Stimulated activated naive CD4-positive, alpha-beta T cell treated with Interleukin-2 at 50 U/mL for 16 hours (primary cell): ENCODE measurements at places on chromosomes 16 and 17.

DNA sequence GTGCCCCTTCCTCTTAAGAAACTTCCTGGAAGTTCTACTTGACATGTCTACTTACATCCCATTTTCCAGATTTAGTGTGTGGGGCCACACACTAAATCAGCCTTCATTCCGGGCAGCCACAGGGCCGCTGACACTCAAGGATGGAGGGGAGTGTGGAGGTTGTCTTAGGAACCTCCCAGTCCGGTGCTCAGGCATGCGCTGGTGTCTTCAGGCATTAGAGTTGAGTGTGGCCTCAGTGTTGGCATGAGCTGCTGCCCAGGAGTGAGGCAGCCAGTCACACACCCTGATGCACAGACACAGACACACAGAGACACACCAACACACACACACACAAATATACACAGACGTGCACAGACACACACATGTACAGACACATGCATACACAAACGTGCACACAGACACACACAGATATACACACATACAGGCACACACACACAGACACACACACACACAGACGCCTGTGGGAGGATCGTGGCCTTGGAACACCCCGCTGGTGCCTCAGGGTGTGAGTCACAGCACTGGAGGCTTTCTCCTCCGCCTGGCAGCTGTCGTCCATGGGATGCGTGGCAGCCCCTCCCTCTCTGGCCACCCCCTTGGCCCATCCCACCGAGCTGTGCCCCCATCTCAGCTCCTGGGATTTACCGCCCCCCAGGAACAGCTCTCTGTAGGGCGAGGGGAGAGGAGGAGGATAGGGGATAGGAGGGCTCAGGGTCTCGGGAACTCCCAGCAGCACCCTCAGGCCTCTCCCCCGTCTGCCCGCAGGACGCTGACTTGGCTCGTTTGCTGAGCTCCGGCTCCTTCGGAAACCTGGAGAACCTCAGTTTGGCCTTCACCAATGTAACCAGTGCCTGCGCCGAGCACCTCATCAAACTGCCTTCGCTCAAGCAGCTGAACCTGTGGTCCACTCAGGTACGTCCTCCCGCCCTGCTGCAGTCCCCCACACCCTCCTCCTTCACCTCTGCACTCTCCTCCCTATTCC, 75.6 kb upstream of the PLCG2 start:
- DNase-seq: no peak

DNA sequence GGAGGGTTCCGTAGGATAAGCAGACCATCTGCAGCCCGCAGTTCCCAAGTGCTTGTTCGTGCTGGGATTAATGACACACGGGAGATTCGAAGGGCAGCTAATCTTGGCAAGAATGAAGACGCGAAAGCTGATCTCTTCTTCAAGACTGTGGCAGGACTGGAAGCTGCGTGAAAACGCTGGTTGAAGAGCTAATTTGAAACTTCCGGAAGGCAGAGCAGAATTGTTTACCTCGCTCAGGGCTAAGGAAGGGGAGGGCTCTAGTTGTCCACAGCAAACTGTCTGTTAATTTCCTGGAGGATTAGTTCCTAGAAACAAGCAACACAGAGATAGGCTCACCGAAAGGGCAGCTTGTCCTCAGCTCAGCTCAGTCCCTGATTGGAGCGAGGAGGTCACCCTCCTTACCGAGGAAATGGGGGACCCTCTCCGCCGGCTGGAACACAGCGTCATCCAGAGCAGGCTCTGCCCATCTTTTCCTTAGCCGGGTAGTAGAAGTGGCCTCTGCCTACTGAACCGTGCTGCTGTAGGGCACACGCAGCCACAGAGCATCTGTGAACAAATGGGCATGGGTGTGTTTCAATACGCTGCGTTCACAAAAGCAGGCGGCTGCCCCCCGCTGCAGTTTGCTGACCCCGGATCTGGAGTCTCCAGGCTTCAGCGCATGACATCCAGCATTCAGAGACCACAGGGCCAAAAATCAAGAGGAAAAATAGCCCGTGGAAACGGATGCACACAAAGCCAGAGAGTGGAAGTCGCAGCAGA, 16.7 kb upstream of the BAIAP2 start:
- DNase-seq: no peak

GRCh38 chr16:48335961-48336360, 49.3 kb downstream of the SIAH1 start:
- no peak for DNase-seq

- no peak for DNase-seq
Observed at GRCh38 chr17:67312265-67312664, 54.1 kb downstream of the PSMD12 start.

- no peak for DNase-seq
Observed at GRCh38 chr16:50323335-50324011, 45.3 kb downstream of the BRD7 start.

DNA sequence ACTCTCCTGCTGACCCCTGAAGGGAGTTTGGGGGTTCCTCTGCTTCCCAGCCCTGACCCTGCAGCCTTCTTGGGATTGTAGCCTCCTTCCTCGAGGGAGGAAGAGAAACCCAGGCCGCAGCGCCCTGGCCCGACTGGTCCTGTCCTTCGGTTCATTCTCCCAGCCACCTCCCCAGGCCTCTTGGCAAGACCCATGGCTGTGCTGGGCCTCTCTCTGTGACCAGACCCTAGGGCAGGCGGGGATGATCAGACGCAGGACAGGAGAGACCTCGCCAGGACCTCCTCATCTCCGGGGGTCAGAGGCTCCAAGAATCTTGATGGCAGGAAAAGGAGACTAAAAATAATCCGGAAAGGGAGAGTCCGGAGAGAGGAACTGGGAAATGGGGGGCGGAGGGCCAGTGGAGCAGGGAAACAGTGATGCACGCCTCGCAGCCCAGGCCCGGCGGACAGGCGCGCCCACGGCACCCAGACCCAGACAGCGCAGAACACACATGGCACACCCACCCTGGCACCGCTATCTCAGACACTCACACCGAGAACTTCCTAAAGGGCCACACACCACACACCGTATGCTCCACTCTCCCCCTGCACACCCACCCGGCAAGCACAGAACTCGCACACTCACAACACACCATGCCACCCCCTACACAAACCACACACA, 1.2 kb downstream of the ARHGEF15 start:
- no peak for DNase-seq

DNA sequence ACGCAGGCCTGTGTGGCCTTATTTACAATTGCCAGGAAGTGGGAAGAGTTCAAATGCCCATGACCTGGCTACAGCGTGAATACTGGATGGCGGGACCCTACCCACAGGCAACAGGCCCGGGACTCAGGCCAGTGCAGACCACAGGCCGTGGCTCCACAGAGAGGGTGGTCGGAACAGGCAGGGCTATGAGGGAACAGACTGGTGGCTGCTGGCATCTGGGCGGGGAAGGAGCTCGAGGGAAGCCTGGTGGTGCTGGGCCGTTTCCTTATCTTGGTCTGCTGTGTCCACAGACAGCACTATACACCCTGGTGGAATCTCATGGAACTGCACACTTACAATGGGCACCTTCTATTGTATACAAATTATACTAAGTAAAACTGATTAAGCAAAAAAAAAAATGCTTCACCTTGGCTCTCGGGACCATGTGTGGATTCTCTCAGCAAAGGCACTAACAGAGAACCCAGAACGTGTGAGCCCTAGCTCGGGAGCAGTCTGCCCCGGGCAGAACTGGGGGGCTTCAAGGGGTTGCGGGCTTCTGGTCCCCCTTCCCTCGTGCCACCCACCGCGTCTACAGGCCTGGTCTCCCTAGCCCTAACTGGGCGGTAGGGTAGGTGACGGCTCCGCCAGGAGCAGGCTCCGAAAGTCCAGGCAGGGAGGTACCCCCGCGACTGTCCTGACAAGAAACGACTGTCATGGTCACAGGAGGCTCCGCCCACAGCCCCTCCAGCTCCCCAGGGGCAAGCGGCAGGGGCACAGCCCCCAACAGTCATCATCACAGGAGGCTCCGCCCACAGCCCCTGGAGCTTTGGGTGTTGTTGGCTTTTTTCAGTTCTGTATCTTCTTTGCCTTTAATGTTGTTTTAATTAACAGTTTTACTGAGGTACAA, 21.8 kb downstream of the CEP131 start:
- no peak for DNase-seq

DNA sequence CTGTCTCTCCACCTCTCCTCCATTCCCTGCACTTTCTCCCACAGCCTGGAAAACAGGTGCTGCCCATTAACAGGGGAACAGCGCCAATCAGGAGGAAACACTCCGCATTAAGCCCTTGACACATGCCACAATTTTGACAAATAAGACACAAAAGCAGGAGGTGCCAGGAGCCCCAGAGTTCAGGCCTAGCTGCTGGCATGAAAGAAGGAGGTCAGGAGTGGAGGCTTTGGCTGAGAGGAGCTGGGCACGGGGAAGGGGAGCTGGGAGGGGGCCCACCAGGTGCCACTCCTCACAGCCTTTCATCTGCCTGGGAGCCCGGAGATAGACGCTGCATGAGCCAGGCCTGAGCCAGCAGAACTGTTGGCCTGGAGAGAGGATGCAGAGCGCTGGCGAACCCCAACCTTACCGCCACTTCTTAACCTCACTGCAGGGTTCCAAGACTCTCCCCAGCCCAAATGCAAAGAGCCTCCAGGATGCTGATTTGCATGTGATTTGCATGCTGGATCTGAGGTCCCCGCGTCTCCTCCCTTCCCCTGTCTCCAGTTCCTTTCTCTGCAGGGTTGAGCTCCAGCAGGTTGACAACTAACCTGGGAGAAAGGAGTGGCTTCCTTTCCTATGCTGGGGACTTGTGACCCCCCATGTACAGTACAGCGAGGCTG, 139.8 kb upstream of the SDK2 start:
- DNase-seq: no peak

GRCh38 chr17:34414339-34414738, 51.3 kb upstream of the CCL1 start:
- no peak for DNase-seq

GRCh38 chr17:19457046-19457445, 46.0 kb downstream of the RNF112 start:
- no peak for DNase-seq
